ENCODE measurements at places on chromosomes 4 and X.

DNA sequence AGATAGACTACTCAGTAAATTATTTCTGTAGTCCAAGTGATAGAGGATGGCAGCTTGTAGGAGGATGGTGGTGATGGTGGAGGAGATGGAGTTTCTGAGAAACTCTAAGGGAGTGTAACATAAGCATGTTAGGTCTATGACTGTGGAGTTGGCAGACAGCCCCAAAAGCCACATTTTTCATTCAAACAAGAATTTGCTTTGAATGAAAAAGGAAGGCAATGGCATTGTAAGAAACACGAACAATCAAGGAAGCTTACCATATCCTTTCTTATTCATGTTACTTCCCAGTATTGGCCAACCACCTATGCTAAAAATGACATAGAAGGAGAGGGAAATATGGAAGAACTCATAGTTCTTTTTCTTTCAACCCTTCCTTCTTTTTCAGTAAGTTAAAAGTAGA is 18.7 kb upstream of the SEC24B start:
- no peak for DNase-seq

DNA sequence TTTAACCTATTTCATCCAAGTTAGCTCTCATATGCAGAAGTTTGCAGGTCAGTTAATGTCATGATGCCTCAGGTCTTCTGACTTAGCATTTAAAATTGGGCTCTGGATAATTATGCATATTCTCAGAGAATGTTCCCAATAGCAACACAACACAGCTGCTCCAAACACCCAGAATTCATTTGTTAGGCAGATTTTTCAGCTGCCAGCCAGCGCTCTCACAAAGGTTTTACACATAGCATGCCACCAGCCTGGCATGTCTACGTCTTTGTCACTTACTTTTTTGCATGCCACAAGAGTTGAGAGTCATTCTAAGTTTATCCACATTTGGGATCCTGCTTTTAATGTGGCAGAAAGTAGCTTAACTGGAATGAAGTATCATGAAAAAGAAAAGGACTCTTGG is 84.8 kb downstream of the LIMCH1 start:
- DNase-seq: no peak

DNA sequence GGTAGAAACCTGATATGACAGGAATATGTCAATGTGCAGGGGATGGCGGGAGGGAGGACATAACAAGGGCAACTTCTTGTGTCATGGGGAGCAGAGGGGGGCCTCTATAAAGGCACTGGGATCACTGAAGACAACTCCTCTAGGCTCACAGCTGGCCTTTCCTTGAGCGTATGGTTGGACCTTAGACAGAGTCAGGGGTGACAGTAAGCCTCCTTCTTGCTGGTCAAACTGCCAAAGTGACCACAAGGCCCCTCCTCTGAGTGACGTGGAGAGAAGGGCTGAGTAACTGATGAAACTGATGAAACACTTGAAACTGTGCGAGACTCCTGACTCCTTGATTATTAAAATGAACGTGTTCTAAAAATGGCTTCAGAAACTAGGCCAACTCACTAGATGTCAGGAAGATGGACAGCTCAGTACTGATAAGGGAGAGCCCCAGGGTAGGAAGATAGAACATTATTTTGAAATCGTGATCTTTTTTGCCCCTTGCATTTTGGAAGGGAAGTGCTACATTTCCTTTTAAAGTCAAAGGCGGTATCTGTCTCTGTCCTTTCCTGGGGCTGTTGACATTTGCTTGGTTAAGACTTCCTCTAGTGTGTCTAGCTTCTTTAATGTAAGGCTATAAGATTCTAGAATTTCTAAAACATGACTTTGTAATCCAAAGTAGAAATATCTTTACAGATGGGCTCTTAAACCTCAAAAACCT is 1.6 kb downstream of the RAB33A start:
- DNase-seq: peak; percentile 76

DNA sequence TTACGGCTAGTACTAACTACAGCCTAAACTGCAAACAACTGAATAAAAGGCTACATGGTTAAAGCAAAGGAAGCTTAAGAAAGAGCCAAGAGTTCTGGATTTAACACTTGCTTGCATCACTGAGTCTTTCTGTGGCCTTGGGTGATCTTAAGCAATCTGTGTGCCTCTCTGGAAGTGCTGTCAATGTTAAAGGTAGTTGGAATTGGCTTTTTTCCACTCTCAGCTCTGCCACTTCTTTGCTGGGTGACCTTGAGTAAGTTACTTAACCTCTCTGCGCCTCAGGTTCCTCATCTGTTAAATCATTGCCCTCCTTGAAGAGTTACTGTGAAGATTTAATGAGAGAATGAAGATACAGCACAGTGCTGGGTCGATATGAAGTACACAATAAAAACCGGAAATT is 15.7 kb downstream of the SLC2A9 start:
- peak; percentile 11 for DNase-seq

DNA sequence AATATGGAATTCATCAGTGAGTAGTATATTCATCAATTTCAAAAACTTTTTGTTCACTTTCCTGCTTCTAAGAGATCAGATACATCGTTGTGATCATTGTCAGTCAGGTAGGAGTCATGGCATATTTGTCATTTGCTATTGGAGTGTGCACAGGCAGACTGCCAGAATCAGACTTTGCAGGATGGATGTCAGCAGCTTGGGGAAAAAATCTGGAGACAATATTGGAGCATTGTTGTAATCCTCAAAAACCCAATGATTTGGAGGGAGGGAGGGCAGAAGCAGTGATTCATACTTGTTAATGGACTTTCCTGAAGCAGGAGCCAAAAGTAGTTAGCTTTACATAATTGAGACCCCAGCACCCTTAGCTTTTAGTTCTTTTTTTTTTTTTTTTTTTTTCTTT is 59.6 kb upstream of the DRP2 start:
- DNase-seq: no peak

GRCh38 chr4:168618577-168619265 is 121.9 kb downstream of the PALLD start:
- DNase-seq: no peak

DNA sequence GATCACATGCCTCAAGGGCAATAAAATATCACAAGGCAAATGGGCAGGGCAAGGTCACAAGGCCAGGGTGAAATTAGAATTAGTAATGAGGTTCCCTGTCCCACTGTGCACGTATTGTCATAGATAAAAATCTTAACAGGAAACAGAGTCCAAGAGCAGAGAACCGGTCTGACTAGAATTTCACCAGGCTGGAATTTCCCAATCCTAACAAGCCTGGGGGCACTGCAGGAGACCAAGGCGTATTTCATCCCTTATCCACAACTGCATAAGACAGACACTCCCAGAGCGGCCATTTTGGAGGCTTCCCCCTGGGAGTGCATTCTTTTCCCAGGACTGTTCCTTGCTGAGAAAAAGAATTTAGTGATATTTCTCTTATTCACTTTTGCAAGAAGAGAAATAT is 25.9 kb upstream of the PRDM5 start:
- DNase-seq: no peak

GRCh38 chr4:79874197-79874596 is 198.8 kb downstream of the ANTXR2 start:
- DNase-seq: no peak

DNA sequence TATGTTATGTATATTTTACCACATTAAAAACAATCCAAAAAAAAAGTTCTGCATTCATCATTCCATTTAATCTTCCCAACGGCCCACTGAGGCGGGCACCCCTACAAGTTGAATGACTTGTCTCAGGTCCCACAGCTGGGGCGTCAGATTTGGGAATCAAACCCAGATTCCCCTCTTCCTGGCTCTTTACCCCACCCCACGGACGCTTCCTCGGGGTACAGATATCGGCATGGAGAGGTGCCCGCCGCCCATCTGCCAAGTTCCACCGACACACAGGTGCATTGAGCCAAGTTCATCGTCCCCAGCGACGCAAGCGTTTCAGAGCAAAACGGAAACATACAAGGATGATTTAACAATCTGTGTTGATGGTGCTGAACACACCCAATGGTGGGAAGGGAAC is 36.9 kb upstream of the MAN2B2 start:
- DNase-seq: no peak

DNA sequence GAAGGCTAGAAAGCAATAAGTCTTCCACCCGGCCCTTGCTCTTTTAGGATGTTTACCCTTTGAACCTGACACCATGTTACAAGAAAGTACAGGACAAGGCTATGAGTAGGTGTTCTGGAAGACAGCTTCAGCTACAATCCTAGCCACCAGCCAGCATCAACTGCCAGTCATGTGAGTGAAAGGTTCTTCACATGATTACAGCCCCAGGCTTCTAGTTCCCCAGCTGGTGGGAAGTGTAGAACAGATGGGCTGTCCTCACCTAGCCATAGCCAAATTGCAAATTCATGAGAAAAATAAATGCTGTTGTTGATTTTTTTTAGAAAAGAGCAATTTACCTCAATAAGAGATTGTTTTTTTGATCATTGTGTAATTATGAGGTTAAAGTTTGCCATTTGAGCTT is 60.8 kb downstream of the GRXCR1 start:
- DNase-seq: no peak

DNA sequence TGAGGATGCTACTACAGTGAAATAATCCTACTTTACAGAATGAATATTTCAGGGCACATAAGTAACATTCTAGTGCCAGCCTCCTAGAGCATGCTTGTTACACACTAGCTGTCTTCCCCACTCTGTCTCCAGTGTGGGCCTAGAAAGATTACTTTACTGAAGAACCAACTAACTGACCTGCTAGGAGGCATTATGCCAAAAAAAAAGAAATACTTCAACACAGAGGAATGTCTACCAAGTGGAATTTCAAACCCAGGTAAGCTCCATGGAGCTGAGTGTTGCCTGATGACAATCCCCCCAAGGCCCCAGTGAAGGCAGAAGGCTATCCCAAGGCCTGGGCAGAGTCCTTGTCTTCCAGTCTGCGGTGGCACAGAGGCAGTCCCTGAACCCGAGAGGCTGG is 40.9 kb upstream of the STS start:
- no peak for DNase-seq

DNA sequence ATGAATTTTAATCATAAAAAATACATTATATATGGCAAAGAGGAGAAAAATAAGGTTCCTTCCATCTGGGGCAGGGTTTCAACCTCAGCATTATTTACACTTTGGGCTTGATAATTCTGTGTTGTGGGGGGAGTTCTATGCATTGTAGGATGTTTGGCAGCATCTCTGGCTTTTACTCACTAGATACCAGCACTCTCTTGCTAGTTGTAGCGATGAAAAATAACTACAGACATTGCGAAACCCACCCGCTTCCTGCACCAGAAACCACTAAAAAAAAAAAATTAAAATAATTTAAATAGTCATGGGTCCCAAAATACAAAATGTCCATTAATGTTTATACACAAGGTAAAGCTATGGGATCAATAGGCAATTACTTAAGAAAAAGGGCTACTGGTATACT is 52.7 kb downstream of the PPP3CA start:
- DNase-seq: no peak

DNA sequence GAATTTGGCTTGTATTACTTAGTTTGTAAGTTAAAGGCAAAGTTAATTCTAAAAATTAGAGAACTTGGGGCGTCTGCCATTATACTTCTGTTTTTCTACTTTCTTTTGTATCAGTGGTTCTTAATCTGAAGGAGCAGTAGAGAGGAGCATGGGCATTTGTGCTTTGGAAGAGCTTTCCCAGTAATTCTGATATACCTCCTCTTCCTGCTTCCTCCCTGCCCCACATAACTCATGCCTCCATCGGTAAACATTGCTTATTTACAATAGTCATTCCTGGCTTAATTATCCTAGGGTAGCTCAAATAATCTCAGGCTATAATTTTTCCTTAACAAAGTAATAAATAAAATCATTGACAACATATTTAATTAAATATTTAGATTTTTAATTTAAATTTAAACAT is 37.1 kb upstream of the SPARCL1 start:
- DNase-seq: no peak

DNA sequence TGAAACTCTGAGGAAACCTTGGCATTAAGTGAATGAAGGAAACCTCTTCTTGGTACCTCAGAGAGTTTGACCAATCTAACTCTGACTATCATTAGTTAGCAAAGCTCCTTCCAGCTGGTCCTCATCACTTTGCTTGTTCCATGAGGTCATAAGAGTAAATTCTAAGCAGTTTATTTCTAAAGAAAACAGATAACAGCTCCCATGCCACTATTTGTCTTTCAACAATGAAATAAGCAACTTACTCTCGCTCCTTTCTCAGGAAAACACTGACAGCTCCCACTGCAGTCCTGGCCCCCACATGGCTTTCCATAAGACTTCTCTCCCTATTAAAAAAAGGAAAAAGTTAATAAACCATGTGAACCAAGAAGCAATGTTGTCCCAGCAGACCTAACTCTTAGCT is 127.7 kb downstream of the COL4A6 start:
- DNase-seq: no peak

- no peak for DNase-seq
Observed at GRCh38 chrX:47584714-47585113, 2.5 kb downstream of the TIMP1 start.

- DNase-seq: no peak
Observed at GRCh38 chr4:31674313-31674947, 954.3 kb downstream of the PCDH7 start.

DNA sequence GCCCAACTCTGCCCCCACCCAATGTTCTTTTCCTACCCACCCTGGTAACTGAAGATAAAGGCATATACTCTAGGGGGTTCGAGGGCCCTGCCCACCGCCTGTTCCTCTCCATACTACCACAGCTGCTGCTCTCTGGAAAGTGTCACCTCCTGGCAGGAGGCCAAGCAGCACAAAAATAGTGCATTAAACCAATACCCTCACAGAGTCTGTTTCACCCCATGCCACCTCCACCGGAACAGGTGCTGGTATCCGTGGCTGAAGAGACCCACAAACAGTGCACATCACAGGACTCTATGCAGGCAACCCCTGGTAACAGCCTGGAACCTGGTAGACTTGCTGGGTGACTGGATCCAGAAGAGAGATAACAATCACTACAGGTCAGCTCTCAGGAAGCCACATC is 85.1 kb upstream of the CTSO start:
- no peak for DNase-seq

All from CD14-positive monocyte (primary cell).